SK-N-SH (cell line): ENCODE measurements at places on chromosomes 16 and 17.

DNA sequence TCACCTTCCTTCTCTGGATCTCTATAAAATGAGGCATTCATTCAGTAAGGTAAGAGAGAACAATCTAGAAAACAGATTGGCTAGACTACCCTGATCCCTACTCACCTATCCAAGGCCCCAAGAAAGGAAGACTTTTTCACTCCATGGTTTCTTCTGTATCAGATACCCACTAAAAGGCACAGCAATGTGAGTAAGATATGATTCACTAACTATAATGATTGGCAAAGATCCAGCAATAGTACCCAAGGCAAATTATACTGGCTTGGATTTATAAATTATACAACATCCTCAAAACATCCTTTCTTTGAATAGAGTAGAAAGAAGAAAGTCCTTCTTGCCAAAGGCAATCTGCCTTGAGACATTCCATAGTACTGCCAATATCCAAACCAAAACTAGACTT is 1432.0 kb upstream of the GOT2 start:
- DNase-seq = no peak

- DNase-seq = peak; percentile 91
These were observed 22.1 kb downstream of the COX4I1 start for GRCh38 chr16:85821390-85822135.

GRCh38 chr17:78790552-78790951 is 8.5 kb upstream of the CYTH1 start:
- DNase-seq = no peak

DNA sequence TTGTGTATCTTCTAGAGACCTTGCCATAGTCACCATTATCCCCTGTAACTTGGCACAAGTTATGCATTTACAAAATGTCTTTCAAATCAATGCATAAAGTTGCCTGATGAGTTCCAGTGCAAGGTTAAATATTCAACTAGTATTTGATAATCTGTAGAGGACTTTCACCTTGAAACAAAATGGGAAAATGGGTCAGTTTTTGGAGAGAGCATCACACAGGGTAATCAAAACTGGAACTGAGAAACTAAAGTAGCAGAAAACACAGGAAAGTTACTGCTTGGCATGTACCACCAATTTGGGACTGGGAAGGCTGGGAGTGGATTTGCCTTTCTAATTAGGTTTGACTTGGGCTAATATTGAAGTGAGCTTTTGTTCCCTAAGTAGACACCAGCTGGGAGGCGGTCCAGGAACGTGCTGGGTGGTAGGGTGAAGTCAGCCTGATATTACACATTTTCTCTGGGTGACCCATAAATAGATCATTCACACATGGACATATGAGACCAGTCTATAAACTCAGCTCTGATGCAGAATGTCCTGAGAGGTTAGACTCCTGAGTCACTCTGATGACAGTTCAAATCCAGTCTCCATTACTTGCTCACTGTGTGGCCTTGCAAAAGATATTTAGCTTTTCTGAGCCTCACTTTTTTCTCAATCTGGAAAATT is 152.3 kb downstream of the PCTP start:
- no peak for DNase-seq

DNA sequence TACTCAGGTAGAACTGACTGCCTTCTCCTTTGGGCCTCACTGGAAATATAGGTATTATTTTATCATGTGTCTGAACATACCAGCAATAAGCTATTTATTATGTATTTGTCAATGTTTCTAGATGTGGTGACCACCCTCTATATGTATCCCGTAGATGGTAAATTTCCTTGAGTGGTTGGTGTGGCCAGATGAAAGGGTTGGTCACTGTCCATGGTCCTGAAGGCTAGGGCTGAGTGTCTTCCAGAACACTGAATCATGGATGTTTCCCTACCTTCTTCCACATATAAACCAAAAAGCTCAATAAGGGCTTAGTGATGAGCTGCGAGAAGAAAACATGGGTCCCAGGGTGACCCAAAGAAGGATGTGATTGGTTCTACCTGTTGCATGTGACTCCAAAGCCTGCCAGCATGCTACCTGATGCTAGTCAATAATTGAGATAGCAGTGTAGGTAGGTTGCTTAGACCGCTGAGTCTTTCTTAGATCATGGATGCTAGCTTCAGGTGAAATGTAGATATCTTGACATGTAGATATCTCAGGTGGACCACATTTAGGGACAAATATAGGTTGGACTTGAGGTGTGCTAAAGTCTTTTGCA is 150.3 kb downstream of the ASIC2 start:
- DNase-seq = no peak

DNA sequence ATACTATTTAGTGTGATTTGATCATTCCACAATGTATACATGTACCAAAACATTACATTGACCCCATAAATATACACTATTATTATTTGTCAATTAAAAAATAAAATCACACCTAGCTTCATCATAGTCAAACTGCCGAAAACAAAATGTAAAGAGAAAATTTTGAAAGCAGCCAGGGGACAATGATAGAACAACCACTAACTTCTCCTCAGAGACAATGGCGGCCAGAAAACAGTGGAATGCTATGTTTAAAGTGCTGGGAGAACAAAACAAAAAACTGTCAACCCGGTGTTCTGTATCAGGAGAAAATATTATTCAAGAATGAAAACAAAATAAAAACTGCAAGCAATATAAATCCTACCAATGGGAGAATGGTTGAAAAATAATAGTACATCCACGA is 63.2 kb downstream of the METRNL start:
- DNase-seq = peak; percentile 28

- no peak for DNase-seq
These were observed 13.1 kb upstream of the TCAP start for GRCh38 chr17:39651923-39652586.

GRCh38 chr16:10688291-10688690 is 6.4 kb downstream of the TEKT5 start:
- DNase-seq = no peak

- no peak for DNase-seq
These were observed 733 bp downstream of the CHRNB1 start for GRCh38 chr17:7445619-7445968.

GRCh38 chr17:14297161-14297851 is 3.6 kb upstream of the HS3ST3B1 start:
- peak; percentile 50 for DNase-seq

GRCh38 chr17:42889809-42890208 is 10.8 kb upstream of the G6PC1 start:
- no peak for DNase-seq

DNA sequence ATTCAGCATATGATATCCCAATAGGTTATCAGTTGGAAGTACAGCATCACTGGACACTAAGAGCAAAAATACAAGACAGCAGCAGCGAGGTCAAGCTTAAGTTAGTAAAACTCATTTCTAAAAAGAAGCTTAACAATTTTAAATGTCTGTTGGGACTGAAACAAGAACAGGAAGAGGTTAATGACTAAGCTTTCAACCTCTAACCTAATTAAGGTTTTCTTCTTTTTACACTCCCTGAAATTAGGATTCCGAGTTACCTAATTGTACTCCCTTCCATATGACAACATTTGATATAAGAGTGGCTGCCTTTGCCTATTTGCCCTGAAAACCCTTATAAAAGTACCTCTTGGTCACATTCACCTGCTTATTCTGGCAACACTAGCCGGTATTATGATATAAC is 34.3 kb downstream of the CPSF4L start:
- no peak for DNase-seq

- peak; percentile 77 for DNase-seq
These were observed 2.1 kb upstream of the C1QL1 start for GRCh38 chr17:44970136-44970741.

DNA sequence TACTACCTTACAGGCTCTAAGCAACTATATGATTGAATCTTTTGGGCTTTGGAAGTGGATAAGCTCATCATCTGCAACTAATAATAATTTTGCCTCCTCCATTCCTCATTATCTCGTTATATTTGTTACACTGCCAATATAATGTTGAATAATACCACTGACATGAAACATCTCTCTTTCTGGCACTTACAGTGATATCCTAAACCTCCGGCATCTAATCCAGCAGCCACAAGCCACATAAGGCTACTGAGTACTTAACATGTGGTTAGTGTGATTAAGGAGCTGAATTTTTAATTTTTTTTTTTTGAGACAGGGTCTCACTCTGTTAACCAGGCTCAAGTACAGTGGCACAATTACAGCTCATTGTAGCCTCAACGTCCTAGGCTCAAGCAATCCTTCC is 9.6 kb downstream of the CDC42EP4 start:
- DNase-seq = no peak

DNA sequence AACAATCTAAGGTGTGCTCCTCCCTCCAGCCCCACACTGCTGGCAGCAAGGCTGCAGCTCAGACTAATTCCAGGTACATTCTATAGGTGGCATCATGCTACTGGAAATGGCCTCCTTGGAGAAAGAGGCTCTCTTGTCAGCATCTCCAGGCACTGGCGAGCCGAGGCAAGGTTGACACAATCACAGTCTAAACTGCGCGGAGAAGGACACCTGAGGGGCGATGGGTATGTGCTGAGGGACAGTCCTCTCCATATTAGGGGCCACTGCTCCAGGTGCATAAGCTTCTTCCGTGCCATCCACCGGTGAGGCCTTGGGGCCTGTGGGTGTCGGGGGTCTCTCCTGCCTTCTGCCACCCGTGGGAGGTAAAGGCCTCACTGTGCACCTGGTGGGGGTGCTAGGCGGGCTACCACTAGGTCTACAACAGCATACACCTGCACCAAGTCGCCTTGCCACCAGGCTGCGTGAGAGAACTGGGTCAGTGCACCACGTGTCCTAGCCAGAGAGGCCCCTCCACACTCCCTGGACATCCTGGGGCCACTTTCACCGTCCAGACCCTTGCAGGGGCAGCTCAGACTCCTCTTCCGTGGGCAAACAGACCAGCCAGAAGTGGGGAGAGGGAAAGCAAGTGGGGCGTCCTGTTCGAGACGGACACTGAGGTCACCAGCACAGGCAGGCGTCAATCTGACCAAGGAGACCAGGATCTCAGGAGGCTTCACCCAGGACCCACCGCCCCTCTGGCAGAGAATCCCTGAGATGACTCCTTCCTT is 12.1 kb upstream of the CBX8 start:
- no peak for DNase-seq

- peak; percentile 1 for DNase-seq
These were observed 1.0 kb upstream of the ALG1 start for GRCh38 chr16:5070431-5071186.

DNA sequence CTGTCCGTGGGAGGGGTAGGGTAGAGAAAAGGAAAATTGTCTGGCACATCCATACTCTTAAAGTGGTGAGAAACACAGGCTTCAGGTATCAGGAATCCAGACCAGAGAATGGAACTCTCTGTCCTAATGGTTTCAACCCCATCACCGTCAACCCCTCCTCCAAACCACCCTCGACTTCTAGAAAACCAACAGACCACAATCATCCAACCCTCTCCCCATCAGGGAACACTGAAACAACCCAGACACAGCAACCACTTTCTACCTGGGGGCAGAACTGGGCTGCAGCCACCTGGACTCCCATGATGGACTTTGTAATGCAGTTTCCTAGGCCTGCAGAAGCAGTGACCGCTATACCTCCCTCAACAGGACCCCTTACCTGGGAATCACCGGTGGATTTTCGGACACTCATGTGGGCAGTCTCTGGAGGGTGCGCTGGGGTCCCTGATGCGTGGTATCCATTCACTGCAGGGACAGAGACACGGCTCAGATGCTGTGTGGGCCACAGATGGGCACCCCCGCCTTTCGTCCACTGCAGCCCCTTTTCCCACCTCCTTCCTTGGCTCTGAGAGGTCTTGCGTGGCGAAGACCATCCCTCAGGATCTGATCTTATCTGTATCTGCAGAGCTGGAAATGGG is 64.3 kb upstream of the RCVRN start:
- DNase-seq = no peak

GRCh38 chr17:17561408-17562145 is 29.9 kb downstream of the PEMT start:
- no peak for DNase-seq

DNA sequence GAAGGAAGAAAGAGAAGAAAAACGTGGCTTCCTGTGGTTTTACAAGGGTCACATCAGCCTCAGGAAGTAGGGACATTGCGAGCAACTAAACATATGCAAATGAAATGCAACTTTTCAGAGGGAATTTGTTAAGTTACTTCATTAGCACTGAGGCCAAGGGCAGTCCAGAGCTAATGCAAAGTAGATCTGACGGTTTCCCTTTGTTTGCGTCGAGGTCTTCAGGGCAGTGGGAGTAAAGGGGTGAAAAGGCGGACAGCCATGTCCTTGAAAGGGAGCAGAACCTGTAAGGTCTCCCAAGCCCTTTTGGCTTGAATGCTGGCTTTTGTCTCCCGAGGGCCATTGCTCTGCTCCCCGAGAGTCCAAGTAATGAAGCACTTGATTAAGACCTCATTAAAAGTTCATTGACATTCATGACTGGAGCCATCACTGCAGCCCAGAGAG is 85.0 kb downstream of the PMP22 start:
- no peak for DNase-seq

DNA sequence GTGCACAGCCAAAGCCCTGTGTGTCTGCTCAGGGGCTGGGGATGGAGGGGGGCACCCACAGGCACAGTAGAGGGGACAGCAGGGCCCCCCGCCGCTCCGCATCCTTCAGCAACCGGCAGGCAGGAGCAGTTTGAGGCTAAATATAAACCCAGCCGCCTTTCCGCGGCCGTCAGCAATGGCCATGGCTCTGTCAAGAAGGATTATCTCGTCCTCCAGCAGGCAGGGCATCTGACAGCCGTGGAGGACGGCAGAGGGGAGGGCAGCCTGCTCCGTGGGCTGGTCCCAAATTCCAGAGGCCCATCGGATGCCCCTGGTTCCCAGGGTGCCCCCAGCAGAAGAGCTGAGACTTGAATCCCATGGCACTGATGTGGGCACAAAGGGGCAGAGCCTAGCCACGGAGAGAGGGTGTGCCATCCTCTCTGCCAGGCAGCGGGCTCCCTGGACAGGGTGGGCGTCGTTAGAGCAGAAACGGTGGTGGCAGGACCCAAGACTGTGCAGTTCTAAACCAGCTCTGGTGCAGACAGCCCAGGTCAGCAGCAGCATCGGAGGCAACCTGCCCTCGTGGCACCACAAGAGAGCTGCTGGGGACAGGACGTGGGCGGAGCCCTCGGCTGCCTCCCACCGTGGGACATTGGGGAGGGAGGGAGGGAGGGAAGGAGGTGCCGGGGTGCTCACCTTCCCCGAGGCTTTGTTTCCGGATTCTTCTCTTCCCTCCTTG is 198.8 kb upstream of the CIBAR2 start:
- DNase-seq = no peak

DNA sequence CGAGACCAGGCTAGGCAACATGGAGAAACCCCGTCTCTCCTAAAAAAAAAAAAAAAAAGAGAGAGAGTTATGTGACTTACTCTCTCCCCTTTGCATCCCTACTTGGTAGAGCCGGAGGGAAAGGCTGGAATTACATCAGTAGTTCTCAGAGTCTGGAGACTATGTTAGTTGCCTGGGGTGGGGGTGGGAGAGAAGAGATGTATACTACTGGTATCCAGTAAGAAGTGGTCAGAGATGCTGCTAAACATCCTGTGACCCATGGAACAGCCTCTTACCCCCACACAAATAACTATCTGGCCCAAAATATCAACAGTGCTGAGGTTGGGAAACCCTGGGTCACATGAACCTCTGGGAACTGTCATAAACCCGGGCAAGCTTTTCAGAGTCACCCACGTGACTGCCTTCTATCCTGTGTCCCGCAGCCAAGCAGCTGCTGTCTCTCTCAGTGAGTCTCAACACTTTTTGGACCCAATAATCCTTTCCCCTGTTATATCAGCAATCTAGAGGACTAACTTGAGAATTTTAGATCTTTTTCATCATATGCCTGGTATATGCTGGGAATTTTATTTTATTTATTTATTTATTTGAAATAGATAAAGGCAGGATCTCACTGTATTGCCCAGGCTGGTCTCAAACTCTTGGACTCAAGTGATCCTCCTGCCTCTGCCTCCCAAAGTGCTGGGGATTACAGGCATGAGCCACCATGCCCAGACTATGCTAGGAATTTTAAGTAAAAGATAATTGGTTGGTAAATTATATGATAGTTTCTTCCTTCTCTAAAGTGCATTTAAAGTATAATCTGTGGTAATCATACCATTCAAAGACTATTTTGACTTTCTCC is 8.7 kb downstream of the EIF1 start:
- DNase-seq = no peak
